ENCODE measurements at places on chromosomes 2 and 18. TPM values are rescaled to one million over a fixed set of nuclear protein-coding genes. Genes with fewer than 3 reads are reported as not detected.

The ITPRIPL1 gene
- total RNA-seq = 5.5 TPM

DNA sequence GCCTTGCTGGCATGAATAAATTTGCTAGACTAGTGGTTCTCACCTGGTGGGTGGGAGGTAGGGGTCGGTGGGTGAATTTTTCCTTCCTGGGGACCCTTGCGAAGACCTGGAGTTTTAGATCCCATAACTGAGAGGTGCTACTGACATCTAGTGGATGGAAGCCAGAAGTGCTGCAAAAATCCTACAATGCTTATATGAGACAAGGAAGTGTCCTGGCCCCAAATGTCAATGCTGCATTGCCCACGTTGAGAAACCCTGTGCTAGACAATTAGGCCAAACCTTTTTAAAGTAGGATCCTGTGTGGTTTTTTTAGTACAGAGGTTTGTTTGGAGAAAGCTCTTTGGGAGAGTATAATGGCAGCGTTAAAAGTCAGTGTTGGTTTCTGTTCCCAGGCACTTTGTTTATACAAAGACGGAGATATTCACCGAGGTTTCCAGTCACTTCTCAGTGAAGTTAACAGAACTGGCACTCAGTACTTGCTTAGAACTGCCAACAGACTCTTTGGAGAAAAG is 9.6 kb downstream of the SERPINB8 start:
- peak; percentile 37 for DNase-seq

GRCh38 chr2:61471905-61472805 is 1.3 kb upstream of the USP34 start:
- DNase-seq = no peak

GRCh38 chr2:120945832-120946499 is 210.3 kb downstream of the GLI2 start:
- DNase-seq = no peak

DNA sequence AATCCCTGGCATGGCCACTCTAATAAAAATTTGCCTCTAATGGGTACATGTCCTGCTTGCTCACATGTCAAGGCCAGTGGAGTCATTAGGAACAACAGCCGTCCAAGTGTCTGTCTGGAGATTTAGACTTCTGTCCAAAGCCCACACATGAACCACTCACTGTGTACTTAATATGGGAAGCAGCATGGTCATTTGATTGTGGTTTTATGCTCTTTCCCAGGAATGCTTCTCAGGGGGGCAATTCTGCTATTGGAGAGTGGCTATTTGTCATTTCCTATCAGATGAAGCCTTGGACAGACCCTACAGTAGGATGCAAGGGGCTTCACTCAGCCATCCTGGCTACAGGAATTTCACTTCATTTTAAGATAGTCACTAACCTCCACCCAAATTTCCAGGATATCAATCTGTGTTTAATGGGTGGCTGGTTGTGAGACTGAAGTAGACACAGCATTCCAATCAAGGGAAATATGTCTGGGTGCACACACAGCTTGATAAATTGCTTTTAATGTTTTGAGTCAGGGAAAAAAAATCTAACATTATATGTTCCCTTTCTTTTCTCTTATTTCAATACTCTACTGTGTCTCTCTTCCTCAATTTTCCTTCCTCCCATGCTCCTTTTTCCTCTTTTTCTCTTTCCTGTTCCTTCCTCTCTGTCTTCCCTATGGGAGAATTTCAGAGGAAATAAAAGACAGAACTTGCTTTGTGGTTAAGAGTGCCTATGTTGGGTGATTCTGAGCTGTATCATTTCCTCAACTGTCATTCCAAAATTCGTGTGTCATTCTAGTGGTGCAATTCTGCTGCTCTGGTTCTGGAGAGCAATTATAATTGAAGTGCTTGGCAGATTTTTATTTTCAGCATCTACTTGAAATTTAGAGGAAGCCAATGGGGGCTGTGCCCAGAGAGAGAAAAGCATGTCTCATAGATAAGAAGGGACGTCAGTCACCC is 320.1 kb downstream of the OSR1 start:
- peak; percentile 28 for DNase-seq

DNA sequence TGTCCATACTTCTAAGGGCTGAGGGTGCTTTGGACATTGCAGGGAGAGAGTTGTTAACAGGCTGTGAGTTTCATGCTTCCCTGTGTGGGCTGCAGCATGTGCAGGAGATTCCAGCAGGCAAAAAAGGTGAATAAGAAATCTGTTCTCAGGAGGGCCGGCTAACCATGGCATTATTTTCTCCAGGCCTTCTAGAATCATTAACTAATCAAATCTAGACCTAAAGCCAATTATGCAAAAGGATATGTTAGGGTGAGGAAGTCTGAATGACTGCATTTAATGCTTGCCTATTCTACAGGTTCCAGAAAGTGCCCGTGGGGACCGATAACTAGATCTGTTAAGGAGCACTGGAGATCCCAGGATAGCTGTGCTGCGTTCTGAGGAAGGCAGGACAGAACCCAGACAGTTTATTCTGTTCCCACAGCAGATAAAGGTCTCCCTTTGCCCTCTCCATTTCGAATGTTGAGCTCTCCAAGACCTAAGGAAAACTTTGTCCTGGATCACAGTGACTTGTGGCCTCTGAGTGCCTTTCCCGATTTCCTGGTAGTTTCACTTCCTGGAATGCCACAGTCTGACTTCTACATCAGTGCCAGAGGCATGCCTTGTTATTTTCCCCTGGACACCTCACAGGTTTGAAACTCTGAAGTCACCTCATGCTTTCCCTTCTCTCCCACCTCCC is 50.0 kb upstream of the ZFP36L2 start:
- no peak for DNase-seq

DNA sequence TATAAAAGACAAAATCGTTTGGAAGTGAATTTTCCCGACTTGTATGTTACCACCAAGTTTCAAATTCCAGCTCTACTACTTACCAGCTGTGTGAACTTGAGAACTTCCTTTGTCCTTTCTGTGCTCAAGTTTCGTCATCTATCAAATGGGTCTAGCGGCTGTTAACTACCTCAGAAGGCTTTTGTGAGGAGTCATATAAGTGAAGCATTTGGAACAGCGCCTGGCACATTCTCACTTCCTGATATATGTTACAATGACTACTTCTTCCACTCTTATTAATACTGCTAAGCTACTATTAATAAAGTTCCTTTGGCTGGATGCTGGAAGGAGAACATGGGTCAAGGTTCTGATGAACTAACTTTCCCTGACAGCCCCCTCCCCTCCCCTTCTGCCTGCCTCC is 104.5 kb downstream of the MEIS1 start:
- no peak for DNase-seq

DNA sequence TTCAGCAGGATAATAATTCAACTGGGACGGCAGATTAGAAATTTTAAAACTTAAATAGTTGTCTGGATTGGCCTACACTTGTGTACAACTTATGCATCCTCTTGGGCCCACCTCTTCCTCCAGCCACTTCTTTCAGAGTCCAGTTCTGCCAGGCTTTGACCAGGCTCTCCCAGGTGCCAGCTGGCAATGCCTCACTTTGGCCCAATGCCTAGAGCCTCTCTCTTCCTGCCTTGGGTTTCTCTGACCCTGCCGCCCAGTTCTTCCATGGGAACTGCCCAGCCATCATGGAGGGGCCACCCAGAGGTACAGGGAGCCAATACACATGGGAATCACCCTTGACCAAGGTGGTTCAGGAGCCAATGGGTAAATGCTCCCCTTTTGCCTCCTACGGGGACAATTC is 135.5 kb downstream of the IRS1 start:
- DNase-seq = no peak

DNA sequence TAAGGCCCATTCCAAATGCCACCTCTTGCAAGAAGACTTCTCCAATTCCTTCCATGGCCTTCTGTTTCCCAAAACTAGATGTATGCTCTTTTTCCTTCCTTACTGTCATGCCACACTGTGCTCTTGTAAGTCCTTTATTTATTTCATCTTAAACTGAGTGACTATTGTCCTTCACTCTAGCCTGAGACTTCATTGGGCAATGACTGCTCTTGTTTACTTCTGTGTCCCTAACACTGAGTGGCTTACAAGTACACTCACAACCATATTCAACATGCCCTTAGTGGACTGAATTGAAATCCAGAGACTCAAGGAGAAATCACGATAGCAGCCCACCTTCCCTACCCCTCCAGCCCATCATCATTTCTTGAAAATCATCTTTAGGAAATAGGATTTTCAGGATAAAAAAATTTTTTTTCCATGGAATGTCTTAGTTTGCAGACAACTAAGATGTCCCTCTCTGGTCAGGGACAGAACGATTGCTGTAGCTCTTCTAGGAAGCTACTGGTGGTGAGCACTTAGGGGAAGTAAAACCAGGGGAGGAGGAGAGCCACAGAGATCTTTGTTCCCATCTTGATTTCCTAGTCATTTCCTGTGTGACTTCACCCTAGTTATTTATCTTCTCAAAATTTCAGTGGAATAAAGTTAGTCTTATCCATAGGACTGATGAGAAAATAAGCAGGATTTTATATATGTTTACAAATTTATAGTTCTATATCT is 80.7 kb downstream of the CYRIA start:
- DNase-seq = no peak

DNA sequence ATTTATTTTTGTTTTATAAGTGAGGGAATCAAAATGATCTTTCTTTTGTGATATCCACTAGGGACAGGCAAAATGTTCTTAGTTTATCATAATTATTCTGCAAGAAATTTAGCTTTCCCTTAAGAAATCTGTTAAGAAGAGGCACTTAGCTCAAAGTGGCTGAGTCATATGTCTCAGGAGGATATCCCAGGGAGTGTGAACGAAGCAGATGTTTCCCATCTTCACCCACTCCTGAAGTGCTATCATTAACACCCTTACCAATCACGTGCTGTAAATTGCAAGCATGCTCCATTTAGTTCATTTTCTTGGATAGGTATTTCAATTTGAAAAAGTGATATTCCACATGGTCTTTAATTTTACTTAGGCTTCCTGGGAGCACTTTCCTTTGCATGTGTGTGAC is 774.3 kb upstream of the TMEFF2 start:
- DNase-seq = no peak

DNA sequence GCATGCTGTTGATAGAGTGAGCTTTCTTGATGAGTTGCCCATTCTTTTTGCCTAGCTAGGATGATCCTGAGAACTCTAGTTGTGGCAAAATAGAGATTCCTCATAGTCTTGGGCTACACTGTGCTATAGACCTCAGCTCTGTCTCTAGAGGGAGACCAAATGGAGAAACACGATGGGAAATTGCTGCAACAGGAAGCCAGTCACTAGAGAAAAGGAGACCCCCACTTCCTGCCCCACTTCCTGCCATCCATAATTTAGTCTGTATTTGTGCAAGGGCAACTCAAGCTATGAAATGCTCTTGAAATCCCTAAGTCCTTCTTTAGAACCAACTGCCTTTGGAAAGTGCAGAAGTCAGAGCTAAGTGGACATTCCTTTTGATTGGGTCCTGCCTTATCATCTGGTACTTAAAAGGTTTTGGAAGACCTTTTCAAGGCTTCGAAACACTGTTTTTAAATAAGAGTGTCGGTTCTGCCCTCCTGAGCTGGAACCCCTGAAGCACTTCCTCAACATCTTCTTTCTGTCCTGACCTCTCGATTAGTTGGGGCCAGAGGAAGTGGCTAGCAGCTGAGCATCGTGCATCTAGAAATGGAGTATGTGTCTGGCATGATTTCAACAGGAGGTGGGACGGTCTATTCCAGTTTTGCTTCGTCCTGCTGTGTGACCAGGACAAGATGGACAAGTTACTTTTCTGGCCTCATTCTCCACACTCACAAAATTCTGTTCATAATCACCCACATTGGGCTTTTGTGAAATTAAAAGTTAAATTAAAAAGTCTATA is 8.6 kb upstream of the KCNE4 start:
- no peak for DNase-seq

DNA sequence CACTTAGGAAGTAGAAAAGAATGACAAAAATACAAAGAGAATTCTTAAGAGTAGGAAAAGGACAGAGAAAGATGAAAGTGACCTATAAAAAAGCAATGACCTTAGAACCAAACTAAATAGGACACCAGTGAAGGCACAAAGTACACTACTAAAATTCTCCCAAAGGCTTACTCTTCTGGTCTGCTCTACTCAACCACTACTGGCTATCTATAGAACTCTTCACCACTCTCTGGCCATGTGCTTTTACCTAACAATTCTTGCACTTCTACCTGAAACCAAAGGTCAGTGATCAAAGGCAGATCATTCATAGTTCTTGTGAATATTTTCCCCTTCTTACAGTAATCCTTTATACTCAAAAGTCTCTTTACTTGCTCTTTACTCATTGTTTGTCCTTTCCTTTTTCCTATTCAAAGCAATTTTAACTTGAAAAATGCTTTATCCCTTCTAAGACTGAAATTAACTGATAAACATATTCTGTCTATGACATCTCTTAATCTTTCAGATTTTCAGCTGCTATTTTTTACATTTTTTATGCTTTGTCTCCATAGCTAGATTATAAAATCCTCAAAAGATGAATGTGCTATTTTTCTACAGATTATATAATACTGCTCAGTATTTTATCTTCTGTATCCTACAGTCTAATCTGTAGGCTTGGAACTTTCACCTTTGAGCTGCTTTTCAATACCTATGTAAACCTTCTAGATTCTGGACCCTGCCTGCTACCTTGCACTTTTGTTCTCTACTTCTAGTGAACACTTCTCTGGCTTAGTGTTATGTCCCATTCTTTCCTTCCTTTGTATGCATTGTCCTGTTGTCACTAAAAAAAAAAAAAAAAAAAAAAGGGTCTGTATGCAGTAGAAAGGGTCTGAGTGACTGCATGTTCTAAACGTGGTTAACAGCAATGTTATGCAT is 64.6 kb downstream of the NCKAP1 start:
- no peak for DNase-seq

DNA sequence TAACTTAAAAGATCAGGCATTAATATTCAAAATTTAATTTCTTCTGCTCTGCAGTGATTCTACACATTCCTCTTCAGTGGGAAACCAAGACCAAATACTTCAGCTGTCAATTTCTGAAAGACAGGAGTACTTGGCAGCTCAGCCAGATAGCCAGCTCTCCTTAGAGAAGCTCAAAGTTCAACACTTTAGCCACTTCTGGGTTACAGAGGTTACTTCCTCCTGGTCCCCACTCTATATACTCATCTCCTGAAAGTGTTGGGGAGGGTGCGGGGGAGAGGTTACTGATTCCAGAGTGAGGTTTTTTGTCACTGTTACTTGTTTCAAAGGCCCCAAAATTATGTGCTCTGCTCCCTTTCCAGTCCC is 4.1 kb downstream of the CYTIP start:
- no peak for DNase-seq

- DNase-seq = no peak
Measured at GRCh38 chr2:217001740-217002139, 141.9 kb upstream of the TNP1 start.

The FSHR gene
- total RNA-seq = not detected

DNA sequence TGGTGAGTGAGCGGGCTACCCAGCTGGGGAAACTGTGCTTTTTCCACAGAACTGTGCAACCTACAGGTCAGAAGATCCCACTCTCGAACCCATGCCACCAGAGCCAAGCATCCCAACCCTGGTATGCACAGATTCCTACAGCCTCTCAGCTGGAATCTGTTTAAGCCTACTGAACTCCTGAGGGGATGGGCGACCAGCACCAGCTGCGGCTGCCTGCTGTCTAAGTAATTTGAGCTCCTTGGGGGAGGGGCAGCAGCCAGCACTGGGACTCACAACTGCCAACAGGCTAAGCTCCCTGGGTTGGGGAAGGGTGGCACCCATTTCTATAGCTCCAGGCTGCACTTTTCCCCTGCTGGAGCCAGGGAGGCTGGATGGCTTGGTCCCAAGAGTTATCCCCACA is 11.8 kb downstream of the CYP27C1 start:
- peak; percentile 26 for DNase-seq

GRCh38 chr2:46471697-46472096 is 7.7 kb upstream of the TMEM247 start:
- DNase-seq = no peak

Data from kidney epithelial cell (primary cell).